ENCODE measurements at places on chromosomes 12 and 14.

DNA sequence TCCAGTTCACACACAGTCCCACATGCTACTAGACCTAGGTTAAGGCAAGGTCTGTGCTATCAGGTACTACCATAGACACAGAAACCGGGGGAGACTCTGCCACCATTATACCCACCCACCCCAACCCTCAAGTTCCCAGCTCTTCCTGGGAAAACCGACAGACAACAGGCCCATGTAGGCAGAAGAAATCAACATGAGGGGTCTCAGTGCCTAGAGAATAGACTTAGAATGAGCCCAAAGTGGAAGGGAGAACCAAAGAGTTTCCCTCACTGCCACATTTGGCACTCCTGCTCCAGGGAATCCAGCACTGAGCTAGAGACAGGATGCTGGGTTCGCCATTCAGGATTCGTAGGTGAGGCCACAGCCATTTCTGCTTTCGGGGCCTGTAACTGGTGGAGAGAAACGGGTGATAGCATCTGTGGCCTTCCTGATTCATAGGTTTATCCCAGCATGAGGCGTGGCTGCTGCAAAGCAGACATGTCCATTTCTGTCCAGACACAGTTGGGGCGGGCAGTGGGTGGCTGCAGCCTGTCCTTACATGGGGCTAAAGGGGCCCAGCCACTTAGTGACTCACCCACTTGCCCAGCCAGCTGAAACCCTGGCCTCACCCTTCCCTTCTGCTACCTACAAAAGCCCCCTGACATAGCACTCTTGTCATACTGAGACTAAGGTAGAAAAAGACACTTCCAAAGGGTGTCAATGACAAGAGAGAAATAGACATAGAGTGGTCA is 69.4 kb downstream of the IRF2BPL start:
- peak; percentile 78 for DNase-seq

DNA sequence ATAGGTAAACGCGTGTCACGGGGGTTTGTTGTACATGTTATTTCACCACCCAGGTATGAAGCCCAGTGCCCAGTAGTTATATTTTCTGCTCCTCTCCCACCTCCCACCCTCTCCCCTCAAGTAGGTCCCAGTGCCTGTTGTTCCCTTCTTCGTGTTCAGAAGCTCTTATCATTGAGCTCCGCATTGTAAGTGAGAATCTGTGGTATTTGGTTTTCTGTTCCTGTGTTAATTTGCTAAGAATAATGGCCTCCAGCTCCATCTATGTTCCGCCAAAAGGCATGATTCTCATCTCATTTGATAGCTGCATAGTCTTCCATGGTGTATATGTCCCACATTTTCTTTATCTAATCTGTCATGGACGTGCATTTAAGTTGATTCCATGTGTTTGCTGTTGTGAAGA is 6.9 kb upstream of the GPRC5D start:
- no peak for DNase-seq

- no peak for DNase-seq
Measured at GRCh38 chr12:4277857-4278256, 4.3 kb downstream of the CCND2 start.

GRCh38 chr12:40178701-40179100 is 46.1 kb upstream of the LRRK2 start:
- no peak for DNase-seq

GRCh38 chr14:76962303-76962660 is 66.2 kb downstream of the IRF2BPL start:
- DNase-seq: no peak

GRCh38 chr12:73452672-73453469 is 1084.8 kb upstream of the ATXN7L3B start:
- no peak for DNase-seq

DNA sequence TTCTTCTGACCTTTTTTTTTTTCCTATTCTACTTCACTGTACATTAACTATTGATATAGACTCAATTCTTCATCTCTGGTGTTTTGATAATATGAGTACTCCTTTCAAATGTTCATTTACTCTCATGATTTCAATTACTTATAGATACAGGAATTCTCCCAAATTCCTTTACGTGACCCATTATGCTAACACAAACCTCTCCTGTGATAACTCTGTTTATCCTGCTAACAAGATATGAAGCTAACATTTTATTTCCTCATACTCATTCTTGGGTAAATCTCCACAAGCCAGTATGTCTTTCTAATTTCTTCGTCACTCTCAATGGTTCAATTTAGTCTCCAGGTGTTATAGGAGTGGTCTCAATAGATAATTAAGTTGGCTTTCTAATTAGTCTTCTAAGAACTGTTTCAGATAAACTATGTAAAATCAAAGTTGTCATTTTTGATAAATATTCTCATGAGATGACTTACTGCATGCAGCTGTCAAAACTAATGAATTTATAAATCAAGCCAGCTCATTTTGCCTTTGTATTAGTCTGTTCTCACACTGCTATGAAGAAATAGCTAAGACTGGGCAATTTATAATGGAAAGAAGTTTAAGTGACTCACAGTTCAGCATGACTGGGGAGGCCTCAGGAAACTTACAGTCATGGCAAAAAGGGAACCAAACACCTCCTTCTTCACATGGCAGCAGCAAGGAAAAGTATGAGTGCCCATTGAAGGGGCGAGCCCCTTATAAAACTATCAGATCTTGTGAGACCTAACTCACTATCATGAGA is 130.6 kb upstream of the MYF6 start:
- no peak for DNase-seq

DNA sequence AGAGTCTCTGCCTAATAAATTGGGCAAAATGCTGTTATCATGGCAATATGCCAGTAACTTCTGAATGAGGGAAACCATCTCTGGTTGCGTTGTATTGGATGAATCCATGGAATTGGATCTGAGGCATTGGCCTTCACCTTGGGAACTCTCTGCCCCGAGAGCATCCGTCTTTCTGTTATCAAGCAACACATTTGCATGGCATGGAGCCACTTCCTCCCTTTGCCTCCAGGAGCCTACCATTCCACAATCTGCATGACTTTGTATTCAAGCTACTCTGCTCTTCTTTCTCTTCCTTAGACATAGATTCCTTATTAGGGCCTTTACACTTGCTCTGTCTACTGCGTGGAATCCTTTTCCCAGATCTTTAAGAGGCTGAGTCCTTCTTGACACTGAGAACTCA is 57.2 kb downstream of the RIC8B start:
- no peak for DNase-seq

- no peak for DNase-seq
Measured at GRCh38 chr12:25806271-25806670, 152.2 kb upstream of the RASSF8 start.

- DNase-seq: no peak
Measured at GRCh38 chr14:39957987-39958386, 525.8 kb upstream of the FBXO33 start.

GRCh38 chr14:71300566-71301330 is 393.5 kb downstream of the PCNX1 start:
- no peak for DNase-seq

DNA sequence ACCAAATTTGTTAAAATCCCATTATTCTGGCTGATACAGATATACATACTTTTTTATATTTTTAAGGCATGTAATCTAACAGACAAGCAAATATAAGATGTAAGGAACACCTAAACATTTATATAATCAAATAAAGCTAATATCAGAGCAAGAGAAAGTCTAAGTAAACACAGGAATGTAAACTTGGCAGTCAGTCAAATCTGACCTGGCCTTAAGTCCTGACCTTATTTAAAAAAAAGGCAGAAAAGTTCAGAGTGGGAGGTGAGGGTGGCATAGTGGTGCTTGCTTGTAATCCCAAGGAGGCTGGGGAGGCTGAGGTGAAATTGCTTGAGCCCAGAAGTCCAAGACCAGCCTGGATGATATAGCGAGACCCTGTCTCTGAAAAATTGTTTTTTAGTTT is 152.6 kb downstream of the DERA start:
- DNase-seq: no peak

- no peak for DNase-seq
Measured at GRCh38 chr14:34018125-34018524, 67.3 kb upstream of the EGLN3 start.

DNA sequence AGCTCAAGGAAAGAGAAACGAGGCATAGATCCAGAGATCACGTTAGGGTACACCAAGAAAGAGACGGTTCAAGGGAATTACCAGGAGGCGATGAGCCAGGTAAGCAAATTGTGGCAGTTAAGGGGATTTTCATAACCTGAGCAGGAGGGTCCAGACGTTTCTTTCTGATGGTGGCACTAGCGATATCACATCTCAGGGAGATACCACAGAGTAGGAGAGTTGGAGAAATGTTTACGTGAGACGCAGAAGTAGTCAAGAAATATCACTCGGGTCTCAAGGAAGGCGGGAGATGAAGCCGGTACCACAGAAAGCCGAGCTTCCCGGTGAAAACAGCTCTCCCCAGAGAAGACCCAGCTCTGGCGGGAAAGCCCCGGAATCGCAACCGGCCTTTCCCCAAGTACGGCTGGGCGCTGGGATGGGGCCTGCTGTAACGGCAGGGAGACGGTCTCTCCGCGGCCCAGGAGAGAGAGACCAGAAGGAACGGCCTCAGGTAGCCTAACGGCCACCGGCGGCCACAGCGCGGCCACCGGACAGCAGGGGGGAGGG is 485 bp downstream of the SENP1 start:
- DNase-seq: peak; percentile 36

GRCh38 chr12:16454481-16454880 is 107.0 kb downstream of the MGST1 start:
- no peak for DNase-seq

DNA sequence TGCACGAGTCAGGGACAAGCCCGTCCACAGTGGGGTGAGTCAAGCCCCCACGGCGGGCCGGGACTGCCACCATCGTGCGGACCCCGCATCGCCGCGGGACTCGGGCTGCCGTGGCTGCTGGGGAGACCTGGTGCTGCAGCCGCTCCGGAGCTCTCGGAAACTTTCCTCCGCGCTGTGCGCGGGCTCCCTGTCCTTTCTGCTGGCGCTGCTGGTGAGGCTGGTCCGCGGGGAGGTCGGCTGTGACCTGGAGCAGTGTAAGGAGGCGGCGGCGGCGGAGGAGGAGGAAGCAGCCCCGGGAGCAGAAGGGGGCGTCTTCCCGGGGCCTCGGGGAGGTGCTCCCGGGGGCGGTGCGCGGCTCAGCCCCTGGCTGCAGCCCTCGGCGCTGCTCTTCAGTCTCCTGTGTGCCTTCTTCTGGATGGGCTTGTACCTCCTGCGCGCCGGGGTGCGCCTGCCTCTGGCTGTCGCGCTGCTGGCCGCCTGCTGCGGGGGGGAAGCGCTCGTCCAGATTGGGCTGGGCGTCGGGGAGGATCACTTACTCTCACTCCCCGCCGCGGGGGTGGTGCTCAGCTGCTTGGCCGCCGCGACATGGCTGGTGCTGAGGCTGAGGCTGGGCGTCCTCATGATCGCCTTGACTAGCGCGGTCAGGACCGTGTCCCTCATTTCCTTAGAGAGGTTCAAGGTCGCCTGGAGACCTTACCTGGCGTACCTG is 1.1 kb downstream of the PDE3A start:
- peak; percentile 23 for DNase-seq

GRCh38 chr12:46160981-46161690 is 107.7 kb downstream of the SLC38A1 start:
- DNase-seq: no peak

GRCh38 chr12:5384015-5384414 is 47.9 kb upstream of the NTF3 start:
- no peak for DNase-seq

DNA sequence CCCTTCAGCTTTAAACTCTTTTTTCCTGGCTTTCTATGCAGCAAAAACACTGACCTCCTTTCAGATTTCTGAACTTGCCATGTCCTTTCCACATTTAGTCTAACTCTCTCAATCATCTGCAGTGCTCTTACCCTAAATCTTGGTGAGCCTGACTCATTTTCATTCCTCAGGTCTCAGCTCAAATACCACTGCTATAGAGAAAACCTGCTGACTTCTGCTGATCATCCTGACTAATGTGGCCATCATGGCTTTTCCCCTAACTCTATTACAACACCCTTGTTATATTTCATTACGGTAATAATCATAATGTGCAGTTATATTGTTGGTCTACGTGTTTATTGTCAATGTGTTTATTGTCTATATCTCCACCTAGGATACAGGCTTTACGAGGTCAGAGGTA is 207.3 kb upstream of the OR4E1 start:
- DNase-seq: no peak

GRCh38 chr14:65805113-65805473 is 392.6 kb downstream of the FUT8 start:
- no peak for DNase-seq

DNA sequence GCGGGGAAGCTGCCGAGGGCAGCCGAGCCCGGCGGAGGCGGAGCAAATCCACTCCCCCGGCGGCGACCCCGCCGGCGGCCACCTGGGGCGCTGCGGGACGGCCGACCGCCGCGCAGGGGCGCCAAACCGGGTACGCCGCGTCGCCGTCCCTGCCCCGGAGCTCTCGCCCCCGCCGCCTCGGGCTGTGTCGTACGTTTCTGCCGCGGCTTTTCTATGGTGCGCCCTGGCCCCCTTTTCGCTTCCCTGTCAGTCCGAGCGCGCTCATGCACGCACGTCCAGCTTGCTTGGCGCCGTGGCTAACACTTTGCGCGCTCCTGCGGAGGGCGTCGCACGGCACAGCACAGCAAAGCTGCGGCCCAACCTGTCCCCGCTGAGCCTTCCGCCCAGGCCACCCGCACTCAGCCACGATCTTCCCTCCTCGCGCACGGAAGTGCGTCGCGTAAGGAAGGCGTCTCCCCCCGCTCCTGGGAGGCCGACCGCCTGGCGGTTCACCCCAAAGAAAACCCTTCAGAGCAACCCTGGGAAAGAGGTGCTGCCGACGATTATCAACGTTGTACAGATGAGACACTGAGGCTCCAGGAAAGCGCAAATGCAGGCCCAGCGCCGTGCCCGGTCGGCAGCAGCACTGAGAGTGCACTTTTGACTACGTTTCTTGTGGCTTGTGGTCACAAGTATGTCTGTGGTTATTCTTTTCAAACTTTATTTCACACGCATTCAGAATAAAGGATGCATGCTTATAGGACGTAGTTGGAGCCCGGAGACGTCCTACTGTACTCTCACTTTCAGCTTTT is at the start of gene HECTD1:
HECTD1 (minus strand) TSS at position 39 of the 791 bp plus-strand sequence. CDS start 1,857 bp downstream, outside the sequence.
- DNase-seq: peak; percentile 88

DNA sequence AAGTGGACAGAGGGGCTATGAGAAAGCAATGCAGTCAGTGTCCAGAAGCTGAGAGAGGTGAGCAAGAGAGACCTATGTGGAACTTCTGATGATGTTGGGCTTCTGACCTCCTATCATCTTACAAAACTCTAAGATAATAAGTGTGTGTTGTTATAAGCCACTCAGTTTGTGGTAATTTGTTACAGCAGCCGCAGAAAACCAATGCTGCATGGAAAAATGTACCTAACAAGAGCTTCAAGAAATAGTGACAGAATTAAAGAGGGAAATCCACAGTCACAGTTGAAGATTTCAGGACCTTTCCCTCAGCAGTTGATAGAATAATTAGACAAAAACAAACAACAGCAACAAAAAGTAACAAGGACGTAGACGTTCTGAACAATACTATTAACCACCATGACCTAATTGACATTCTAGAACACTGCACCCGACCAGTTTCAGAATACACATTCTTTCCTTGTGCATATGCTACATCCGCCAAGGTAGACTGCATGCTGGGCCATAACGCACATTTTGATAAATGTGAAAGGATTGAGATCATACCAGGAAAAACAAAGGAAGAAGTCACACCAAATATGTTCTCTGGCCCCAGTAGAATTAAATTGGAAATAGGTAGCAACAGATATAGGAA is 1.8 kb upstream of the EVL start:
- no peak for DNase-seq
